Activated CD4-positive, alpha-beta memory T cell treated with anti-CD3 and anti-CD28 coated beads for 36 hours (primary cell): ENCODE measurements at places on chromosomes 7 and 10. TPM values are rescaled to one million over a fixed set of nuclear protein-coding genes. Genes with fewer than 3 reads are reported as not detected.

GRCh38 chr7:55048221-55048859 is 29.5 kb downstream of the EGFR start:
- no peak for DNase-seq

DNA sequence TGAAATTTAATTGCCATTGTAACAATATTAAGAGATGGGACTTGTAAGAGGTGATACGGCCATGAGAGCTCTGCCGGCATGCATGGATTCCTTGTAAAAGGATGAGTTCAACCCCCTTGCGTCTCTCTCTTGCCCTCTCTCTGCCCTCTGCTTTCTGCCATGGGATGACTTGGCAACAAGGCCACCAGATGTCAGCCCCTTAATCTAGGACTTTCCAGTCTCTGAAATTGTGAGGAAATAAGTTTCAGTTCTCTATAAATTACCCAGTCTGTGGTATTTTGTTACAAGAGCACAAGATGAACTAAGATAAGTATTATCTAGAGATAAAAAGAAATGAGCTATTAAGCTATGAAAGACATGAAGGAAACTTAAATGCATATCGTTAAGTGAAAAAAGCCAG is 145.7 kb upstream of the AHR start:
- no peak for DNase-seq

DNA sequence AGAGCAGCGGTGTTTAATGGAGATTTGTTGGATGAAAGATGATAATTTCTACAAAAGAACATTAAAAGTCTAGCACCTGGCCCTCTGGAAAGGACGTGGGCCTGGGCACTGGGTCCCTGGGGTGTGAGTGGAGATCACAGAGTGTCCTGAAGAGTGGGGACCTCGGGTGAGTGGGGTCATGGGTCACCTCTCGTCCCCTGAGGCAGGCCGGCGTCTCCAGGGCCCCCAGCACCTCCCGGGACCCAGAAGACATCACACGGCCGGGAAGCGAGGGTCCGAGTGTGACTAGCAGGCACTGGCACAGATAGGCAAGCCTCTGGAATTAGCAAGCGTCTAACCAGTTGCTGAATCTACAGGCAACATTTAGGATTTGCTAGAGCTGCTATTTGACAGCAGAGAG is 257.2 kb downstream of the MAD1L1 start:
- DNase-seq: no peak

- no peak for DNase-seq
Observed at GRCh38 chr10:104501864-104502579, 139.1 kb upstream of the SORCS3 start.

DNA sequence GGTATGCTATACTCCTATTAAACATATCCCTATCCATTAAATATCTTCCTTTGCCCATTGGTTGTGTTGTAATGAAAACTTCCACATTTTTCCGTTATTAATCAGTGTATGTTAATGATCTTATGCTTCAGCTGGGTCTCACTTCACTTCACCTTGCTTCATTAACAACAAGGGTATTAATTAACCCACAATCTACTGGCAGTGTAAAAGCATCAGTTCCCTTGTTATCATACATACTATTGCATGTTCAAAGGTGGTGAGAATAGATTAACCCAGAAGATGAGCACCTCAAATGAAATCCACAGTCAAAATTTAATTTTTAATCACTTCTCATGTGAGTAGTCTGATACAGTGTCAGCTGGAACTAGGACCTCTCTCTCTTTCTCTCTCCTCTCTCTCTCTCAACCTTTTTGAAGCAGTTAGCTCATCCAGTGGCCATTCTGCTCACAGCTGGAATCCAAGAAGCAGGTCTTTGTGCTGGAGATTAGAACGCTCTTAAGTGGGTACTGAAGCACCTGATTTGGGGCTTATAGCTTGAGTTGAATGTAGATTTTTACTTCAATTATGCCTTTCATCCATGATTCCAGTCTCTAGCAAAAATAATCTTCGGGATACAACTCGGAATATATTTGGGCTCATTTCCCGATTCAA is 172.3 kb downstream of the RAPGEF5 start:
- DNase-seq: no peak

The GRID1 gene
- total RNA-seq: not detected

The SFTPA1 gene
- not detected for total RNA-seq

- DNase-seq: no peak
Observed at GRCh38 chr7:74253835-74254128, 417 bp downstream of the RFC2 start.
